ENCODE measurements at places on chromosomes 7 and 10. TPM values are rescaled to one million over a fixed set of nuclear protein-coding genes. Genes with fewer than 3 reads are reported as not detected.

SLC39A12 gene
- not detected for polyA plus RNA-seq

LOXL4 gene
- polyA plus RNA-seq: not detected

ENTPD1 gene
- polyA plus RNA-seq: 25.7 TPM

WNT8B gene
- 0.07 TPM for polyA plus RNA-seq

SKIDA1 gene
- polyA plus RNA-seq: not detected

DYDC2 gene
- polyA plus RNA-seq: not detected

ZNF783 gene
- polyA plus RNA-seq: 4.7 TPM

TMEM213 gene
- not detected for polyA plus RNA-seq

FOXI2 gene
- polyA plus RNA-seq: not detected

MACROH2A2 gene
- 4.1 TPM for polyA plus RNA-seq

OR2A12 gene
- not detected for polyA plus RNA-seq

AKR1C4 gene
- not detected for polyA plus RNA-seq

GIMAP7 gene
- 895 TPM for polyA plus RNA-seq

TFR2 gene
- polyA plus RNA-seq: 1.5 TPM

CALCR gene
- polyA plus RNA-seq: not detected

FAS gene
- 104 TPM for polyA plus RNA-seq

SPACDR gene
- not detected for polyA plus RNA-seq

TAS2R3 gene
- not detected for polyA plus RNA-seq

COPG2 gene
- polyA plus RNA-seq: 1.5 TPM

MTURN gene
- 6.2 TPM for polyA plus RNA-seq

ACBD7 gene
- not detected for polyA plus RNA-seq

CPN1 gene
- polyA plus RNA-seq: not detected

ZNF467 gene
- 0.79 TPM for polyA plus RNA-seq

POU6F2 gene
- not detected for polyA plus RNA-seq

STAG3 gene
- 0.53 TPM for polyA plus RNA-seq

SFTPA1 gene
- polyA plus RNA-seq: not detected

SPDYE1 gene
- 0.08 TPM for polyA plus RNA-seq

KCNH2 gene
- 1.4 TPM for polyA plus RNA-seq

NPFFR1 gene
- not detected for polyA plus RNA-seq

TMEM178B gene
- not detected for polyA plus RNA-seq

LRRD1 gene
- polyA plus RNA-seq: not detected

CALML5 gene
- not detected for polyA plus RNA-seq

SUGCT gene
- polyA plus RNA-seq: 3.1 TPM

HABP2 gene
- not detected for polyA plus RNA-seq

NKX2-3 gene
- not detected for polyA plus RNA-seq

IGFBP1 gene
- not detected for polyA plus RNA-seq

NYAP1 gene
- polyA plus RNA-seq: not detected

FGFBP3 gene
- polyA plus RNA-seq: 1.3 TPM

PRPS1L1 gene
- not detected for polyA plus RNA-seq

GPR26 gene
- not detected for polyA plus RNA-seq

CRHR2 gene
- polyA plus RNA-seq: not detected

C10orf67 gene
- polyA plus RNA-seq: 0.31 TPM

GRID2IP gene
- polyA plus RNA-seq: not detected
